ENCODE measurements at places on chromosomes 2 and 18.

GRCh38 chr2:203637471-203638167, 68.8 kb upstream of the CD28 start:
- no peak for DNase-seq

DNA sequence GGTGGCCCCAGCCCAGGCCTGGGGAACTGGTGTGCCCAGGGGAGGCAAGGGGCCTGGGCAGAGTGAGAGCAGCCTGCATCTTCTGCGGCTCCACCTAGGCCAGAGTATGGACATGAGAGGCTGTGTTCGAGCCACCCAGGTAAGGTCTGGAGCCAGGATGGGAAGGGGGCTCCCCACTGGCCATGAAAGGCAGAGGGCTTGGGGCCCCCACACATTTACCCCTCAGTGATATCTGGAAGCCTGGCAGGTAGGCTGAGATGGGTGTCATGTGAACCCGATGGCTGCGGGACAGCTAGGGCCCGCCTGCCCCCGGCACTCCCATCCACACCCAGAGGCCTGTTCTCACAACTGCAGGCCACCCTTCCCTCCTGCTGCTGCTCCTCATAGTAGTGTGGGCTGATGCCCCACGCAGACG, 13.2 kb downstream of the ADRA2B start:
- no peak for DNase-seq

DNA sequence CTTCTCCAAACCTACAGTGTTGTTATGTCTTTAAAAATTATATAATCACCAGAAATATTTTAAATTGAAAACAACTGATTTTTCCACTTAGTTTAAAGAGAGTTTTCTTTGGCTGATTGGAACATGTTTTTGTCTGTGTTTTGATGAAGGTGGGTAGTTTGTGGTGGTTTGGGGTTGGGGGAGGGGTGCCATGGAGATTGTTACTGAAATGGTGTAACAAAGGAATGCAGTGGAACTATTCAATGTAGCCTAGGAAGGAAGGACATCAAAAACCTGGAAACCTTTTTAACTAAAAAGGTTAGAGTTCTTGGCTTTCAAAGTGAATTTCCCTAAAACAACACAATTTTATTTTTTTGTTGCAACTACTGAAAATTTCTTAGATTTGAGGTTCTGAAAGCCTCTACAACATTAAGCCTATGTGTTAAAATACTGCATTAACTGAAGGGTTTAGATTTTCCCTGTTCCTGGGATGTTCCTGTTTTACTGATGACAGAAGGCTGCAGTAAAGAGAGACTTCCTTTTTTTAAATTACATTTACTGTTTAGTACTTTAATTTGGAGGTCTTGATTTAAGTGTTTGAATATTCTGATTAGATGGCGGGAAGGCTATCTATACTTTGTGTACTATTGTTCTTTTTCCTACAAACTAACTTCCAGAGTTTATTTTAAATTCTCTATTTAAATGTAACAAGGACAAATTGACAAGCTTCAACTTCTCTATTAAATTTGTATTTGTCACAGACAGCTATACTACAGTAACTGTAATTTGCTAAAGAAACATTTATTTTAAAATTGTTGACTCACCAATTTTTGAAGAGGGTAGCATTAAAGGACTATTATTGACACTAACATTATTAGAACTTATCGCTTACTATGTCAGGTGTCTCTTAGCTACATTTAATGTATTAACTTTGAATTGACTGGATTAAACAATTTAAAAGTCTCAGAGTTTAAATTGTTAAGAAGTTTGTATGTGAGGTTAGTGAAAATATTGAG, 87.7 kb downstream of the LIMS1 start:
- DNase-seq: no peak

DNA sequence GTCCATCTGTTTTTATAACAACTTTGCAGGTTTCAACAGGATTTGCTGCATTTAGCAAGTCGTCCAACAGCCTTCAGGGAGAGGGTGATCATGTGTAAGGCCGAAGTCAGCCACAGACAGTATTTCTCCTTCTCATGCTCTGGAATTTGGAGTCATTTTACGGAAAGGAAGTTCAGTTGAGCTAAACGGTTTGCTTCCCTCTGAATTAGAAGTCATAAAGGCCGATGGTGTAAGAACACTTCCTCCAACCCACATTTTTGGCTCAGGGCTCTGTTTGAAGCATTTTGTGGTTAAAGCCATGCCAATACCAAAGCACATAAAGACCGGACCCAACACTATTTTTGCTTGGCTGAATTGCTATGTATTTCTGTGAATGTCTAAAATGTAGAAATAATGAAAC, 129.5 kb downstream of the TMEM182 start:
- no peak for DNase-seq

GRCh38 chr18:52546686-52547346, 206.8 kb downstream of the DCC start:
- DNase-seq: no peak

GRCh38 chr2:198456418-198456817, 652.0 kb downstream of the PLCL1 start:
- DNase-seq: no peak

DNA sequence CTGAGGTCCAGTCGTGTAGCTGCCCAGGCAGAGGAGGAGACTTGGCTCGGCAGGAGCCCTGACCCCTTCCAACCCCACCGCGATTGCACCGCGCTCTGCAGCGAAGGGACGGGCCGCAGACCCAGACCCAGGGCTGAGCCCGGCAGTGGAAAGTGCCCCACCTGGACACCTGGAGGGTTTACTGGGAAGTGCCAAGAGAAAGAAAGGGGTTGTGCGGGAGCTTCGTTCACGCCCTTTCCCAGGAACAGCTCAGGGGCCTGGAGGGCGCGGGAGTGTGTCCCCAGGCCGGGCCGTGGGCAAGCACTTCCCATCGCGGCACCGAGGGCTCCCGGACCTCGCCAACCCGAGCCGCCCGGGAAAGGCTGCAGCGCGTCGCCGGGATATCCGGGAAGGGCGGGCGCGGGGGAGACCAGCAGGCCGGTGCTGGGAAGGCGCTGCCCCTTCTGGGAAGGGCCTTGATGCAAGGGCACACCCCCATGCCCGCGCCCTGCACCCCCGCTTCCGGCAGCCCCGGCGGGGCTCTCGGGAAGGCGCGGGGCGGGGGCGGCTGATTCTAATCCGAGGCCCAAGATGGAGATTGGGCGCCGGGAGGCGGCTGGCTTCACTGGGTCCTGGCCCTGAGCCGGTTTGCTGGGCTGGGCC, 36.1 kb upstream of the MRPL33 start:
- peak; percentile 21 for DNase-seq

- no peak for DNase-seq
Measured at GRCh38 chr2:136929531-136929930, 164.2 kb downstream of the THSD7B start.

GRCh38 chr2:238434846-238435751, 8.4 kb downstream of the ASB1 start:
- DNase-seq: no peak

DNA sequence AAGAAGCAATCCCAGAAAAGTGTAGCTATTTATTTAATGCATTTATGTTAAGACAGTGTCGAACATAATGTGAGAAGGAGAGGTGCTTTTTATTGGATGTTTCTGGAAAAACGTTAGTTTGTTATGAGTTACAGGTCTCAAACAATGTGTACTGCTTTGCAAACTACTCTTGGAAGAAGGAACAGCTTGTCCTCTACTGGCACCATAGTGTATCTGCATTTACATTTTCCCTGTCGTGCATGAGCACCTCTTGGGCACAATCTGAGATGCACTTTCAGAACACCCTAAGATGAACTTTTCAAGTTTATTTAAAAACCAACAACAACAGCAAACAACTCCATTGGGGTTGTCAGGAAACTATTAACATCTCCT, 22.8 kb downstream of the CCNYL1 start:
- no peak for DNase-seq

DNA sequence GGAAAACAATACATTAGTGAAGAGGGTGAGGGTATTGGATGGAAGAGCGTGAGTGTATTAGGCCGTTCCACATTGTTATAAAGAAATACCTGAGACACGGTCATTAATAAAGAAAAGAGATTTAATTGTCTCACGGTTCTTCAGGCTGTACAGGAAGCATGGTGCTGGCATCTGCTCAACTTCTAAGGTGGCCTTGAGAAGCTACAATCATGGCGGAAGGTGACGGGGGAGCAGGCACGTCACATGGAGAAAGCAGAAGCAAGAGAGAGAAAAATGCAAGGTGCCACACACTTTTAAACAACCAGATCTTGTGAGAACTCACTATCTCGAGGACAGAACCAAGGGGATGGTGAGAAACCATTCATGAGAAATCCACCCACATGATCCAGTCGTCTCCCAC, 18.2 kb downstream of the HPCAL1 start:
- no peak for DNase-seq

DNA sequence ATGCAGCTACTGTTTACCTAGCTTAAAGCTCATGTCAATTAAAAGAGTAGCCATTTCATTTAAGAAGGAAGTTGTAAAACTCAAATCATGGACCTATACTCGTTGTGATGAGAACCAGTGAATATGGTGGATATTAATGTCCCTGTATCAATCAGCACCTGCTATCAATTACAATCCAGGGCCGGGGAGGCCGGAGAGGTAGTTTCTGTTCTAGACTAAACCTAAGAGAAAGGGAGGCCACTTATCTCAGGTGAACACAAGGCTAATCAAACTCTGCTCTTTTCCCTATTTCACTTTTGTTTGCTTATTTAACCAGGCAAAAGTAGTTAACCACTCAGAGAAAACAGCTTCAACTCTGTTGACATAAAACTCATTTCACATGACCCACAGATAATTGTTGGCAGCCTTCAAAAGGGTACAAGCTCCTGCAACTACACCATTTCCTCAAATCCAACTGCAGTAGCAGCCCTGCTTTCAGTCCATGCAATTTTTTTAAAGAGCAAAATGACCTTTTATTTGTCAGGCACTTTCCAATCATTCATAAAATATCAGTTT, 27.8 kb upstream of the SLC9A2 start:
- DNase-seq: no peak

DNA sequence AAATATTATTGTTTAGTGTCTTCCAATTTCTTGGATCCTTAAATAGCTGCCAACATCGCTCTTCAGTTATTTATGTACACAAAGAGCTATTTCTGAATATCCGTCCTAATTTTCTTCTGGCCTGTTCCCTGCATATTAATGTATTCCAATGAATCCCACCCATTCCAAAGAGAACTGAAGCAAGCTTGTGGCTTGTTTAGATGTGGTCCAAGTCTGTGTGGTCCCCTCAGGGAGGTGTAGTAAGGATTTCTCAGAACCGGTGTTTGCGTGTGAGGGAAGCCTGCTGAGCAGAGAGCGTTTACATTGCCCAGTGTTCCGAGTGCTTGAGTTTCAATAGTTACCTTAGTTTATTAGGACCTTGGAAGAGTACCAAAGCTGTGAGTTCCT, 25.1 kb upstream of the IL1R1 start:
- DNase-seq: no peak

DNA sequence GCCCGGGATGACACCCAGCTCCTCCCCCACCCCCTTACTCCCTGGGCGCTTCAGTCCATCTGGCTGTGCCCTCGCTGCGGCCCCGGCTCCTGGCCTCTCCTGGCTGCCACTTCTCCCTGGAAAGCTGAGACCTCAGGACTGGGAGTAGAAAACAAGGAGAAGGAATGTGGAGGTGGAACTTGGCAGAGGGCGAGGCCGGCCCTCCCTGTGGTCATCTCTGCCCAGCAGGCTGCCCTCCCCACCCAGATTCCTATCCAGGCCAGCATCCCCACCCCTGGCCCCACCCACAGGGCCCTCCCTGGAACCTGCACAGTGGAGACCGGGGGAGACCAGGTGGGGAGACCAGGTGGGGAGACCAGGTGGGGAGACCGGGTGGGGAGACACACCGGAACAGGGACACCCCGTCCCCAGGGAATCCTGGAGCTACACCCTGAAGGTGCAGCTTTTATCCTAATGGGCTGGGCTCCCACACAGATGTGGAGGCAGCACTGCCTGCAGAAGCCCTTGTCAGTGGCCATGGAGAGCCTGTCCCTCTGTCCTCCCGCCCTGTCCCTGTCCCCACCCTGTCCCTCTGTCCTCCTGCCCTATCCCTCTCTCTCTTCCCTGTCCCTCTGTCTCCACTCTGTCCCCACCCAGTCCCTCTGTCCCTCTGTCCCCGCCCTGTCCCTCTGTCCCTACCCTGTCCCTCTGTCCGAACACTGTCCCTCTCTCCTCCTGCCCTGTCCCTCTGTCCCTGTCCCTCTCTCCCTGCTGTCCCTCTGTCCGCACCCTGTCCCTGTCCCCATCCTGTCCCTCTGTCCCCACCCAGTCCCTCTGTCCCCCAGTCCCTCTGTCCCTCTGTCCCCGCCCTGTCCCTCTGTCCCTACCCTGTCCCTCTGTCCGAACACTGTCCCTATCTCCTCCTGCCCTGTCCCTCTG, 157.1 kb downstream of the PXDN start:
- no peak for DNase-seq

- DNase-seq: peak; percentile 62
Measured at GRCh38 chr2:191150600-191151330, at the start of gene STAT4. Gene STAT4, minus strand, starts transcription at chr2:191150994. Its CDS starts 2,791 bp downstream, at chr2:191148203.
